Activated CD4-positive, alpha-beta T cell treated with anti-CD3 and anti-CD28 coated beads, Interleukin-2, amount 10 ng/mL, durations not matched to agents 24 days and 14 days (primary cell): ENCODE measurements at places on chromosomes 16 and 17.

DNA sequence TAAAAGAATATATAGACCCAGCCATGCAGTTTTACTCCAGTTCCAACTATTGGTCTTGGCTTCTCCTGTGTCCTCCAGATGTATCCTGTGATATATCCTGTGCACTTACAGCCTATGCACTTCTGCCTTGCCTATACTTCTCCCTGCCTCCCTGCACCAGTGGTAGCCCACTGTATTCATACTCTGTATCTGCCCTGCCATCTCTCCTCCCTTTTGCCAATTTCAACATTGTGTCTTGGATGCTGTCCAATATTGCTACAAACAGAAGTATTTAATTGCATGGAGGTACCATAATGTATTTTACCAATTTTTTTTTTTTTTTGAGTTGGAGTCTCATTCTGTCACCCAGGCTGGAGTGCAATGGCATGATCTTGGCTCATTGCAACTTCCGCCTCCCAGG is 242.7 kb downstream of the HAPSTR1 start:
- H3K4me1 ChIP-seq, result no peaks in the 10 kb centered on the region
- no peaks in the 10 kb centered on the region for H3K27me3 ChIP-seq
- no peaks in the 10 kb centered on the region for H3K36me3 ChIP-seq
- H3K27ac ChIP-seq, result no peak overlapping the region
- H3K4me3 ChIP-seq, result no peak overlapping the region

DNA sequence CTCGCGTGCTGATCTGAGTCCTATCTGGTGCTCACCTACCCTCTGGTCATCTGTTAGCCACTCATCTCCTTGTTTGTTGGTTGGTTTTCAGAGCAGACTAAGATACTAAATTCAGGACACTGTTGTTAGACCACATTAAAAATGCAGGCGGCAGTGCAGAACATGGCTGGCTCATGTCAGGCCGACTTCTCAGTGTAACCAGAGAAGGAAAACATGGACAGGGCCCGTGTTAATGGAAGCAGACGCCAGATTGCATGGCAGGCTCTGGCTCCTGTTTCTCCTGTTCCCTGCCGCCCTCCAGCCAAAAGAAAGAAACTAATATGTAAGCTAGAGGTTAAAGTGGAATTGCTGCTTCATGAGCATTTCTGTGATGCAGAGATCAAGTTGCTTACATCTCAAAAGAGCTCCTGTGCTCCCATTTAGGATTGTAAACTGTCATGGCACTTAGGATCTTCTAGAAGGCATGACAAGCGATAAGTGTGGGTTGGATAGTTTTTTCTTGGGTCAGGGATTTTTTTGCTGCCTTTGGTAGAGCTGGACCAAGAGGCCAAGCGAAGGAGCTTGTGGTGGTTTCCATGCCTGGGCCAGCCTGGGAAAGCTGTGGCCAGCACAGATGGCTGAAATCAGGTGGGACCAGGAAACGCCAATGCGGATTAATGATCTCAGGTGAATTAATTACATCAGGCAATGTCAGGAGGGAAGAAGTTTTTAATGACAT is 56.1 kb downstream of the YPEL2 start:
- H3K36me3 ChIP-seq, result peaks cover 6% of the 10 kb centered on the region
- H3K4me1 ChIP-seq, result peaks cover 2% of the 10 kb centered on the region
- no peak overlapping the region for H3K4me3 ChIP-seq
- no peak for DNase-seq
- H3K27ac ChIP-seq, result no peak overlapping the region

GRCh38 chr16:50662306-50662940 is 18.7 kb downstream of the SNX20 start:
- H3K27me3 ChIP-seq, result no peaks in the 10 kb centered on the region
- no peak overlapping the region for H3K27ac ChIP-seq
- peaks cover 13% of the 10 kb centered on the region for H3K36me3 ChIP-seq
- DNase-seq, result no peak
- H3K4me3 ChIP-seq, result no peak overlapping the region
- peaks cover 26% of the 10 kb centered on the region for H3K4me1 ChIP-seq

GRCh38 chr16:883340-883739 is 82.8 kb upstream of the GNG13 start:
- no peak for DNase-seq
- no peaks in the 10 kb centered on the region for H3K36me3 ChIP-seq
- no peaks in the 10 kb centered on the region for H3K4me1 ChIP-seq
- H3K27me3 ChIP-seq, result no peaks in the 10 kb centered on the region
- H3K4me3 ChIP-seq, result no peak overlapping the region
- H3K27ac ChIP-seq, result no peak overlapping the region

DNA sequence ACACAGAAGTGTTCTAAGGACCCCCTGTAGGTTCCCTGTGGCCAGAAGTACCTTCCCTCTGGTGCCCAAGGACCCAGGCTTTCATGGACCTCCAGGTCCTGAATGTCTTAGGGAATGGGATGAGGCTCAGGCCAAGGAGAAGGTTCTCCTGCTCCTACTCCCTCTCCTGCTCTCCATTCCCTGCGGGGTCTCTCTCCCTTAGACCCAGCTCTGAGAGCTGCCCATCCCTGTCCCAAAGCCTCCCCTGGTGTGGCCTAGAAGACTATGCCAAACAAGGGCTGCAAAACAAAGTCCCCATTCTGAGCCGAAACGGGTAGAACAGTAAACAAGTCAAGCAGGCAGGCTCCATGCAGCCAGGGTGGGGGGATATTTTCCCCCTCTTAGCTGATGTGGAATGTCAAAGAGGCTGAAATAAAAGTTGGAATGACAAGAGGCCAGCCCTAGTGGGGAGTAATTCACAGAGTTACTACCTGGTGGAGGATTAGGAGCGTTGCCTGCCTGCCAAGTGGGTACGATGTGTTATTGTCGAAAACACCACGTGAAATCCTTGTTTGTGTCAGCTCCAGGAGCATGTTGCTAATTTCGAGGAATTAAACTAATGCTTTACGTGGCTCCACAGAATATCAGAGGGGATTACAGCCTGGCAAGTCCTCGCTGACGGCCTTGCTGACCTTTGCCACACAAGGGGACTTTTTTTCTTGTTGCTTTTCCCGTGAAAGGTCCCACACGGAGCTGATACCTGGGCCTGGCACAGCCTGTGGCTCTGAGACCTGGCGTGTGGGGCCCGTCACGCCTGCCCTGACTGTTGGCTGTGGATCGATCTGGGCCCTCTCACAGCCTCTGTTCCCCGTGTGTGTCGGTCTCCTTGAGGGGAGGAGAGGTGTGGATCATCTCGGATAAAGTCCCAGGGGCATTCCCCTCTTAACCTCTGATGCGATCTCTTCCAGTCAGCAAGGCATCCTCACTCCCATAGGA is 2.9 kb downstream of the WFIKKN2 start:
- no peak for DNase-seq
- H3K27me3 ChIP-seq, result peaks cover 4% of the 10 kb centered on the region
- H3K4me3 ChIP-seq, result no peak overlapping the region

- H3K4me1 ChIP-seq, result no peaks in the 10 kb centered on the region
- no peak overlapping the region for H3K4me3 ChIP-seq
- no peaks in the 10 kb centered on the region for H3K27me3 ChIP-seq
- peaks cover 15% of the 10 kb centered on the region for H3K36me3 ChIP-seq
These were observed 188.4 kb downstream of the AATF start for GRCh38 chr17:37137070-37137610.

GRCh38 chr17:27471321-27472269 is 15.3 kb downstream of the KSR1 start:
- H3K36me3 ChIP-seq, result peaks cover 17% of the 10 kb centered on the region
- H3K27ac ChIP-seq, result peak overlapping the region; percentile 95
- H3K4me3 ChIP-seq, result peak overlapping the region; percentile 55
- peaks cover 79% of the 10 kb centered on the region for H3K4me1 ChIP-seq
- peak; percentile 94 for DNase-seq
- H3K27me3 ChIP-seq, result peaks cover 1% of the 10 kb centered on the region

GRCh38 chr16:46830417-46830901 is 521 bp downstream of the C16orf87 start:
- peak overlapping the region; percentile 95 for H3K4me3 ChIP-seq
- peak; percentile 83 for DNase-seq
- H3K27me3 ChIP-seq, result peaks cover 17% of the 10 kb centered on the region
- peaks cover 31% of the 10 kb centered on the region for H3K4me1 ChIP-seq

DNA sequence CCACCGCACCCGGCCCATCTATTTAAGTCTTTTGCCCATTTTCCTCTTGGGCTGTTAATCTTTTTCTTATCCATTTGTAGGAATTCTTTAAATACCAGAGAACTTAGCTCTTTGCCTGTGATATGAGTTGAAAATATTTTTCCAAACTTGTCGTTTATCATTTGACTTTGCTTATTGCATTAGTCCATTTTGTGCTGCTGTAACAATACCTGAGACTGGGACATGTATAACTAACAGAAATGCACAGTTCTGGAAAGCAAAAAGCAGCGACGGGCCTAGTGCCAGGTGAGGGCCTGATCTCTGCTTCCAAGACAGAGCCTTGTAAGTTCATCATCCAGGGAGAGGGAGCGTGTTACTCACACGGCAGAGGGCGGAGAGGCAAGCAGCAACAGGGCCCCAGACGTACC is 25.6 kb upstream of the BHLHA9 start:
- peaks cover 17% of the 10 kb centered on the region for H3K27me3 ChIP-seq
- no peaks in the 10 kb centered on the region for H3K36me3 ChIP-seq
- H3K27ac ChIP-seq, result no peak overlapping the region
- peaks cover 5% of the 10 kb centered on the region for H3K4me1 ChIP-seq
- no peak overlapping the region for H3K4me3 ChIP-seq

GRCh38 chr17:28811651-28812090 is 30.9 kb downstream of the FAM222B start:
- peak overlapping the region; percentile 76 for H3K27ac ChIP-seq
- H3K4me3 ChIP-seq, result peak overlapping the region; percentile 85
- H3K4me1 ChIP-seq, result peaks cover 35% of the 10 kb centered on the region
- DNase-seq, result peak; percentile 72
- no peaks in the 10 kb centered on the region for H3K27me3 ChIP-seq
- H3K36me3 ChIP-seq, result peaks cover 9% of the 10 kb centered on the region

GRCh38 chr17:976312-976711 is 3.3 kb downstream of the NXN start:
- no peak overlapping the region for H3K4me3 ChIP-seq
- H3K27ac ChIP-seq, result no peak overlapping the region
- peaks cover 12% of the 10 kb centered on the region for H3K4me1 ChIP-seq
- no peak for DNase-seq

- H3K27ac ChIP-seq, result no peak overlapping the region
- no peaks in the 10 kb centered on the region for H3K36me3 ChIP-seq
- H3K27me3 ChIP-seq, result peaks cover 37% of the 10 kb centered on the region
- H3K4me3 ChIP-seq, result no peak overlapping the region
- no peak for DNase-seq
- peaks cover 6% of the 10 kb centered on the region for H3K4me1 ChIP-seq
These were observed 18.2 kb downstream of the ALOX15 start for GRCh38 chr17:4623249-4623648.

DNA sequence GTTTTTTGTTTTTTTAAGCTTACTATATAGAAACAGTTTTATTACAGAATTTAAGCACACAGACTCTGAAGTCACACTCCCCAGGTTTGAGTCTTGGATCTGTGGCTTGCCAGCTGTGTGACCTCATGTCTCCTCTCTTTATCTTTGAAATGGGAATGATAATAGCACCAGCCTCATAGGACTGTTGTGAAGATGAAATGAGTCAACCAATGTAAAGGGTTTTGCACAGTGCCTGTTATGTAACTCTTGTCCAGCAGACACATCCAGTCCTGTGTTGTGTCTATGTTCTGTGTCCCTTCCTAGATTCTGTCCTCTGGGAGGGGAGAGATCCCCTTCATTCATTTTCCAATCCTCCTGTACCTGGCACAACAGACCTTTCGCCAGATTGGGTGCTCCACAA is 3.1 kb upstream of the CPD start:
- H3K4me3 ChIP-seq, result no peak overlapping the region
- H3K36me3 ChIP-seq, result peaks cover 4% of the 10 kb centered on the region
- DNase-seq, result no peak
- H3K4me1 ChIP-seq, result peaks cover 46% of the 10 kb centered on the region

DNA sequence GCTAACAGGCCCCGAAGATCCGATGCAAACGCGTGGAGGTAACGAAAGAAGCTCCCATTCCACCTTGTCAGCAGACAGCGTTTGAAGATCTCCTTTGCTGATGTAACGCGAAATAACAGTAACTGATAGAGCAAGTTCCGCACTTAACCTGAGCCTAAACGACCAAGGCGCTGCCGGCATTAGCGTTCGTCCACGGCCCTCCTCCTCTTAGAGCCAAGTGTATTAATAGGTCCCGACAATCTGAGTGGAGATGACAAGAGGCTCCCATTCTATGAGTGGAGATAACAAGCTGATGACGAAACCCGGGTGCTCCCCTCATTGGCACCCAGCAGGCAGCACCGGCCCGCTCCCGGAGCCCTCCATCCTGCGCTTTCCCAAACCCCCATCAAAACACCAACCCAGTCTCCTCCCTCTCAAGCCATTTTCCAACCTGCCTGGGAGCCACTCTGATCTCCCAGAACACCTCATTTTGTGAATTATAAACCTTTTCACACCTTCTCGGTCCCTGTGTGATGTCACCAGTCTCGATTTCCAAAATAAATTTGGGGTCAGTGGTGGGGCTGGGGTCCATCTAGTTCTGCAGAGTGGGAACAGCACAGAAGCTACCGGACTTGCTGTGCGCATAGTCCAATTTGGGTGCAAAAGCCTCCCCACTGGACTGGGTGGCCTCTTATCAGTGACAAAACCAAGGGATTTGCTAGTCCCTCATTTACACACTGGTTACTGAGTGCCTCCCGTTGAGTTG is 35.4 kb upstream of the ARL4D start:
- peaks cover 3% of the 10 kb centered on the region for H3K27me3 ChIP-seq
- peak; percentile 66 for DNase-seq
- peaks cover 5% of the 10 kb centered on the region for H3K36me3 ChIP-seq
- H3K4me1 ChIP-seq, result peaks cover 50% of the 10 kb centered on the region
- peak overlapping the region; percentile 57 for H3K4me3 ChIP-seq

DNA sequence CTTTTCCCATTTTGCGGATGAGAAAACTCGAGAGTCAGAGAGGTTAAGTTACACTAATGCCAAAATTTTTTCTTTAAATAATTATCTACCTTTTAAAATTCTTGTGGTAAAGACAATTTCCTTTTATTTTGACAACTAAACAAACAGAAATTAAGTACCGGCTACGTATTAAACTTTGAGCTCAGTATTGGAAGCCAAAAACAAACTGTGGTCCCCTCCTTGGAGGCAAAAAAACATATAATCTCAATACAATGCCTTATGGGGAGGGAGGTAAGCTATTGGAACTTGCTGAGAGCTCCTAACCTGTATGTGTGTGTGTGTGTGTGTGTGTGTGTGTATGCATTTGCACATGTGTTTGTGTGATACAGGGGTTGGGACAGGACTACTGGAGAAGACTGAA is 2.2 kb downstream of the KRTAP2-4 start:
- peaks cover 22% of the 10 kb centered on the region for H3K27me3 ChIP-seq
- no peak overlapping the region for H3K4me3 ChIP-seq
- DNase-seq, result no peak
- no peaks in the 10 kb centered on the region for H3K36me3 ChIP-seq
- no peak overlapping the region for H3K27ac ChIP-seq

DNA sequence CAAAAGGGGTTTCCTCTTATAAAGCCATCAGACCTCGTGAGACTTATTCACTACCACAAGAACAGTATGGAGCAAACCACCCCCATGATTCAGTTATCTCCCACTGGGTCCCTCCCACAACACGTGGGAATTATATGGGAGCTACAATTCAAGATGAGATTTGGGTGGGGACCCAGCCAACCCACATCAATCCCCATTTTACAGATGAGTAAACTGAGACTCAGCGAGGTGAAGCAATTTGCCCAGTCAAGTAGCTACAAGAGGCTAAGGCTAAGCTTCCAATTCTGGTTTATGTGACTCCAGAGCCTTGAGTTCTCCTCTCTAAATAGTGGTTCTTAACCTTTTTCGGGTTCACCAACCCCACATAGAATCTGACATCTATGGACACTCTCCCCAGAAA is 8.8 kb downstream of the CD300A start:
- H3K27ac ChIP-seq, result no peak overlapping the region
- H3K36me3 ChIP-seq, result peaks cover 82% of the 10 kb centered on the region
- no peak for DNase-seq
